ENCODE measurements at places on chromosomes 1 and 21. TPM values are rescaled to one million over a fixed set of nuclear protein-coding genes. Genes with fewer than 3 reads are reported as not detected.

The TMEM222 gene
- total RNA-seq = 14.9 TPM

DNA sequence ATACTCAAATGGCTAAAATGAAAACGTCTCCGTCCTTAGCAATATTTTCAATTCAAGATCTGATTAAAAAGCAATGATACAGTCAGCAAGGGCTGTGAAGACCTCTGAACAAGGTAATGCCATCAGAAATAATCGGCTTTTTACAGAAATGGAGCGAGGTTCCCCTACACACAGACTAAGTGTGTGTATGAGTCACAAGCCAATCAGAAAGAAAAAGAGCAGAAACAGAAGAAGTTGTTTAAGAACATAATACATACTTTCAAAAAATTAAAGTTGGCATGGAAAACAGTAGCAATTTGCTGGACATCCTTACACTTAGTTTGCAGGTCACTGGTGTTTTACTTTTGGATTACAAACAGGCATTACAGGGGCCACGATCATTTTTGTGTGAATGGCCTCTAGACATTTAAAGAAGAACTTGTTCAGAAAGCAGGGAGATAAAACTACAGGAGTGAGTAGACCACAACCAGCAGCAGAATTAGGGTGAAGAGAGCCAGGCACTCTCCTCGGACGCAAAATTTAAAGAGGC, 350.0 kb upstream of the RUNX1 start:
- DNase-seq = no peak

GRCh38 chr1:241825581-241825980, 22.4 kb upstream of the EXO1 start:
- DNase-seq = no peak

DNA sequence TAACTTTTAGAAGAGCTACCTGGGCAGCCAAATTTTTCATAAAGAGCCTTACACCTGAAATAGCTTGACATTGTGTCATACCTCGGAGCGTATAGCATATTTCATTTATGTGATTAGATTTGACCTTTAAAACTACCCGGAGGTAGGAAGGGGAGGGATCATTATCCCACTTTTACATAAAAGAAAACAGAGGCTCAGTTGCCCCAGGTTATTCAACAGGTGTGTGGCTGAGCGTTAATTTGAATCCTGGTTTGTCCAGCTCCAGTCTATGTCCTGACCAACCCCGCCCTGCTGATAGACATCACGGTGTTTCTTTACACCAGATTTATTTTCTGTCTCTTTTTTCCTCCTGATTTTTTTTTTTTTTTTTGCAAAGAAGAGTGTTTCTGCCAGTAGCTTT, 39.7 kb downstream of the PBX1 start:
- no peak for DNase-seq

DNA sequence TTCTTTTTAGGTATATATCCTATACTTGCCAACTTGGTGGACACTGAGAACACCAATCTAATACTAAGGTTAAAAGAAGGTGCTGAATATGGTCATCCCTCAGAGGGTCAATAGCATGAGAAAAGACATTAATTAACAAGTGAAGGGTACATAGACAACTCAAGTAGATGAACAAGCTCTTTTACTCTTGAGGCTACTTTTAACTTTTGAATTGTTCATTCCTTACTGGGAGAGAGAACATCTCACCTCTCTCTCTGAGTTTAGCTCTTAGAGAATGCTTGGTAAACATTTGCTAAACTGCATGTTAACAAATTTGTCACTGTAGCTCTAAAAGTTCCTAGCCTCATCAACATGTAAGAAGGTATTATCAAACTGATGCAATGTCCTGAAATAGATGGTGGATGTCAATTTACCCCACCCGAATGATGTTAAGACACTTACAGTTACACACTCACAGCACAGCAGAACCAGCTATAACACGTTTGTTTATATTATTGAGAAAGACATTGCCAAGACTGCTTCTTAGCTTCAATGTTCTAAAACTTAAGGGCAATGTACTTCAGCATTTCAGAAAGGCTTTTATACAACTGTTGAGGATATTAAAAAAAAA, 35.9 kb downstream of the HEATR1 start:
- no peak for DNase-seq

- no peak for DNase-seq
Observed at GRCh38 chr1:174713796-174714195, 266.0 kb downstream of the GPR52 start.

- DNase-seq = no peak
Observed at GRCh38 chr1:159261721-159262494, 40.2 kb upstream of the FCER1A start.

The RHD gene
- 85.4 TPM for total RNA-seq

DNA sequence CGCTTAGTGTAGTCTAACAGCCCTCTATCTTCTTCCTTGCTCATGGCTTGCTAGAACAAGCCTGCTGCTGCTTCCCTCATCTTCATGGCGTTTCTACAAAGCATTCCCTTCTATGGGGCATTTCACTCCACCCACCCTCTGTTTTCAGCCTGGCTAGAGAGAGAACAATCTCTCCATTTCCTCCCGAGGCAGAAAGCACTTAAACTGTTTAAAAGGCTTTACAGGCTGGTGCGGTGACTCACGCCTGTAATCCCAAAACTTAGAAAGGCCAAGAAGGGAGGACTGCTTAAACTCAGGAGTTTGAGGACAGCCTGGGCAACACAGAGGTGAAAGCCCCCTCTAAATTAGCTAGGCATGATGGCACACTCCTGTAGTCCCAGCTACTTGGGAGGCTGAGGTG, 17.8 kb downstream of the ORC1 start:
- no peak for DNase-seq

DNA sequence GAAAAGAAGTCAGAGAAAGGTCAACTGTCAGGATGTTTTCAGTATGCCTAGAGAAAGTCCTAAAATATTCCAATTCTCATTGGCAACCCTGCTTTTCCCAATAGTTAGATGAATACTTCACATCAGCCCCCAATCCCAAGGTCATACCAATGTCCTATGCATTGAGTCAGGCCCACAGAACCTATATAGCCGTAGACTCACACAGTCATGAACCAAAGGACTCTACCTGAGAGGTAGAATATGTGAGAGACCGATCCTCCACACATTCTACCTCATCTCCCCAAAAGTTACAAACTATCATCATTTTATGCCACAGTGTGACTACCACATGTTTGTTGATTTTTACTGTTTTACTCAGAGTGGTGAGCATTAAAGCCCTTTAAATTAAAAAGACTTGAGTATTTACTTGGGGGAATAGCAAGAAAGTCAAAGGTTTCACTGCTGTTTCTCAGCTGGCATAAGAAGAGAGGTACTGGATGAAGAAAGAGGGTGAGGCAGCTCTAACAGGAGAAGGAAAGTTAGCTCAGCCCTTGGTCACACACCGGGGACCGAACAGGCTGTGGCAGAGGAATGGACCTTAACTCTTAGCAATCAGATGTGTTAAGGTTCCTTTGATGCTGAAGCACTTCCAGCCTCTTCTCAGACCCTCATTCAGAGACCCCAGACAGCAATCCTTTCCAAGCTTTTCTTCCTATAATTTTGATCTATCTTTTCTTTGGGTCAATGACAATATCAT, 937 bp downstream of the CD48 start:
- DNase-seq = no peak

DNA sequence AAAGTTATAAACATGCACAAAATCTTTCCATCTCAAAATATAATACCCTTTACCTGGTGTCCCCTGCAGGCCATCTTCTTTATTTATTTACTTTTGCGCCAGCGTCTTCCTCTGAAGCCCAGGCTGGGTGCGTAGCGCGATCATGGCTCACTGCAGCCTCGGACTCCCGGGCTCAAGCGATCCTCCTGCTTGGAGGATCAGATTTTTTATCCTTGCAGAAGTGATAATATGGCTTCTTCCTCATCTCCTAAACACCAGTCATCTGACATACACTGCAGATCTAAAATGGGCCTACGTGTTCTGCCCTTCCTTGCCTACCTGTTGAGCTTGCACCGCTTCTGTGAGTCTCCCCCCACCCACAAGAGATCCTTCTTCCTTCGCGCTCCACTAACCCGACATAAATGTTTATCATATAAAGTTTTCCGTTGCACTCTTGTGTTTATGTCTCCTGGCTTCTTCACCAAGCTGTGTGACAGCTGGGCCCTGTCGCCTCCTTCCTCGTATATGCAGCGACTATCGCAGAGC, 506 bp upstream of the SRP9 start:
- DNase-seq = no peak

DNA sequence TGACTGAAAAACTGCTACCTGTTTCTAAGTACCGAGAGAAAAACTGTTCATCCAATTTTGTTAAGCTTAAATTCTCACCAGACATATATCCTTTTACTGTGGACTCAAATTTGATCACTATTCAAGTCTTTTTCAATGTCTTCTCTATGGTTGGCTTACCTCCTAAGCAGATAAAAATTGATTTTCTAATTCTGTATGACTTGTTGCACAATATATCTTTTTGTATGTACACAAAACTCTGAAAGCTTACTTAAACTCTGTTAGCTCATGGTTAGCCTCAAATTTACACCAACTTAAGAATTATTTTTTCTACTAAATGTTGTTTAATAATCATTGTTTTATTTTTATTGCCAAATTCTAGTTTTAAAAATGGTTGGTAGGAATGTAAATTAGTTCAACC, 715.4 kb downstream of the LTN1 start:
- no peak for DNase-seq

DNA sequence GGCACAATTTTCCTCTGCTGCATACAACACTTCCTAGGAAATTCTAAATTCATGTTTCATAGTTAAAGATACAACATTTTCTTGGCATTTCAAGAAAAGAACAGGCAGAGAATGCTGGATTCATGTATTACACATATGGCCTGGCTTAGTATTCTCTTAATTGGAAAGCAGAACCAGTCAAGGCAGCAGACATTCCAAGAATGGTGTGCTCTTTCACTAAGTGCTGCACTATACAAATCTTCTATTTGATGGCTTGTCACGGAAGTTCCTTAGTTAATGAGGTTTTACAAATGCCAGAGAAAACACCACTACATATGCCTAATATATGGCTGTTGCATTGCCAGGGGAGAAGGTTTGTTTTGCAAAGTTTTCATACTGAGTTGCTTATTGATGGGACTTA, 80.8 kb upstream of the DYNLT5 start:
- DNase-seq = no peak

GRCh38 chr21:27419153-27419552, 452.3 kb upstream of the ADAMTS5 start:
- no peak for DNase-seq

DNA sequence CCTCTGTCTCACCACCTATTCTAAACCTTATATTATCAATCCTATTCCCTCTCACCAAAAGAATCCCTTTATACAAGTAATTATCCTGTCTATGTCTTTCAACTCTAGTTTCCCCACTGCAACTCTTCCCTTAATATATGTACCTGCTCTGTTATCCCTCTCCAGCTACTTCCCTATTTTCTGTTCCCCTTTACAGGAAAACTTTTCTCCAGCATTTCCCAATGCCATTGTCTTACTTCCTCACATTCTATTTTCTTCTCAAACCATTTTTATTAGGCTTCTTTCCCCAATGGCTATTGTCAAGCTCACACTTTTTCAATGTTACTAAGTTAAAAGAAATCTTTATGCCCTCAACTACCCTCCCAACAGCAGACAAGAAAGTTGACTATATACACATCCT, 11.6 kb downstream of the DPYD start:
- DNase-seq = no peak

The CLCA4 gene
- total RNA-seq = not detected

GRCh38 chr1:47709019-47709871, 271.4 kb downstream of the FOXD2 start:
- DNase-seq = no peak

- DNase-seq = no peak
Observed at GRCh38 chr1:171530676-171531075, 45.3 kb downstream of the PRRC2C start.

The OXCT2 gene
- 0.17 TPM for total RNA-seq

- DNase-seq = no peak
Observed at GRCh38 chr1:67677930-67678329, 7.1 kb upstream of the GADD45A start.

The NTNG1 gene
- under 0.01 TPM for total RNA-seq

GRCh38 chr1:155801149-155801548, 55.9 kb downstream of the GON4L start:
- no peak for DNase-seq

GRCh38 chr21:30117631-30118030, 49.0 kb downstream of the CLDN17 start:
- no peak for DNase-seq

The CRNN gene
- 0.05 TPM for total RNA-seq

GRCh38 chr21:45386728-45387371, 18.1 kb upstream of the COL18A1 start:
- DNase-seq = no peak

The COL8A2 gene
- 0.33 TPM for total RNA-seq

The TMCO4 gene
- total RNA-seq = 5.2 TPM

DNA sequence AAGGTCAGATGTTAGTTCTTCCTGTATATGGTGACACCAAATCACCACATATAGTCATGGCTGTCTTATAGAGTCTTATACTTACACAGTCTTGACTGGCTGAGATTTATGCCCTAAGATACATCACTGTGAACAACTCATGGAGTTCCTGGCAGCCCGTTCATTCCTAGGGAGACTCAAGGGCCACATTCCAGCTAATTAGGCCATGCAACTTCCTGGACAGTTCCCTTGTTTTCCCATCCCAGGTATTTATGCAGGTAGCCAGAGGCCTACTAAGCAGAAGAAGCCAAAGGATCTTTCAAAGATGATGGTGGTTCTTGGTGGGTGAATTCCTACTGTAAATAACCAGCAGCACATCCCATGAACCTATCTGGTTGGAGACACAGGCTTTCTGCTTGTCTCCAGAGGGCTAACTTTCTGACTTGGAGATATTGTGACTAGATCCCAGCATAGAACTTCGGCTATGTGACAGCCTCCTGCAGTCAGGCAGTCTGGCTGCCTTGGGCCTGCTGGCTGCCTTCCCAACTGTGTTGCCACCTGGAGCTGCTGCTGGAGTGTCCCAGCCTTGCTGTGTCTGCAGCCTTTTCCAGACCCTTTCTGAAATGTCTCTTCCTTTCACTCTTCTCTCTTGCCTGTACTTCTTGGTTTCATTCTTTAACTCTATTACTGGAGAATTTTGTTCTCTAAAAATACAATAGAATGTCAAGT, 283.8 kb downstream of the CACNA1E start:
- DNase-seq = no peak

The SELL gene
- 9.9 TPM for total RNA-seq

- no peak for DNase-seq
Observed at GRCh38 chr1:152109231-152109997, 5.8 kb downstream of the TCHH start.

DNA sequence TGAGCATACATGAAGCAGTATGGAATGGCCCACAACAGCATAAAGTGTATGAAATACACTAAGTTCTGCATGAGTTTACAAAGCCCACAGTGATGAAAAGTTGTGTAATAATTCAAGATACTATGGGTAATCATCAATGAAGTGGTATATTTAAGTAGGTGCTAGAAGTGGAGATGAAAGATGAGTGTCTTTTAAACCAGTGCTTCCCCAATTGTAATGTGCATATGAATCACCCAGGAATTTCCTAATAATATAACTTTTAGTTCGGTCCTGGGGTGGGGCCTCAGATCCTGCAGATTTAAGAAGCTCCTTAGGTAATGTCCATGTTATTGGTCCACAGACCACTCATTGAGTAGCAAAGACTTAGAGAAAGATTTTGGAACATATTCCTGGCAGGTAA, 184.9 kb downstream of the DUSP10 start:
- DNase-seq = no peak

The GSTM1 gene
- total RNA-seq = 14.7 TPM

Measured in liver (tissue), 10 donors.